Forelimb muscle (tissue), 1 donor: ENCODE measurements at places on chromosomes 16 and 17. TPM values are rescaled to one million over a fixed set of nuclear protein-coding genes. Genes with fewer than 3 reads are reported as not detected.

DNA sequence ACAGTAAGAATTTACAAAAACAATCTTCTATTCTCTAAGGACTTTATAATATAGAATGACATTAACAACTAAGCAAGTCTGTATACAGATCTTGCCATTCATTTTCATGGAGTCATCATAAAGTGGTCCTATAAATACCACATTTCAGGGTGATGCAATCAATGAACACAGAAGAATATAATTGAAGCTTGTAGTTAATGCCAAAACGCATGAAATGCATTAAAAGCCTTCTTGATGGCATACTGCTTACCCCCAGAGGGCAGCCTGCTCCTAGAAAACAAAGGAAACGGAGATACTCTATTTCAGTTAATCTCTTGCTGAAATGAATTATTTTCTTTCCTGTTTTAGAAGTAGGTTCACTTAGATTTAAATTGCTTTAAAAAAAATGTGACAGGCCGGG, 45.2 kb upstream of the STAC2 start:
- DNase-seq, result no peak

- DNase-seq, result no peak
Measured at GRCh38 chr17:76276461-76277299, 11.5 kb downstream of the UBALD2 start.

- no peak for DNase-seq
Measured at GRCh38 chr16:84460406-84461028, 43.9 kb downstream of the MEAK7 start.

DNA sequence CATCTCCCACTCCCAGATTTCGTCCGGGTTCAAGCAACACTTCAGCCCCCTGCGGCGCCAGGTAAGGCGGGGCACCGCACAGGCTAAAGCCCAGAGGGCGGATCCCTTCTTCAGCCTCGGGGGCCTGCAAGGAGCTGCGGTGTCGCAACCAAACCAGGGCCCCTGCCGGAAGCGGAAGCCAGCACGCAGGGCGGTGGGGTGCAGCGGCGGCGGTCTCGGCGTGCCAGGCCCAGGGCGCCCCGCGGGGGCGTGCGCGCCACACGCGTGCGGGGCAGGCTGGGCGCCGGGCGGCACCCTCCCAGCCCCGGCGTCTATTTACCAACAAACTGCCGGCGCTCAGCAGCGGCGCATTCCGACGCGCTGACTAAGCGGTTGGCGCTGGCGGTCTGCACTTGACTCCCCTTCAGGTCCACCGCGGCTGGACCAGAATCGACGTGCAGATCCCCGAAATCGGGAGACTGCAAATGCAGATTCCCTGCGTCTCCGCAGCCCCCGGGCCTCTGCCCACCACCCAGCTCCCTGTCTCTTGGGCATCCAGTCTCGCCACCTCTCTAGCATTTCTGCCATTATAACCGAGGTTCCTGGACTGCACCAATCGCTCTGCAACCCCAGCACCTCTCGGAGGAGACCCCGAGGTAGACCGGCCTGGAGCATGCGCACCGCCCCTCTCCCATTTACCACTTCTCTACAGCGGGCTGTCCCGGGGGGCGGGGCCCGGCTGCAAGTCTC, 421 bp upstream of the DLX4 start:
- DNase-seq, result no peak

GRCh38 chr17:71461498-71462169, 659.2 kb upstream of the SOX9 start:
- no peak for DNase-seq

DNA sequence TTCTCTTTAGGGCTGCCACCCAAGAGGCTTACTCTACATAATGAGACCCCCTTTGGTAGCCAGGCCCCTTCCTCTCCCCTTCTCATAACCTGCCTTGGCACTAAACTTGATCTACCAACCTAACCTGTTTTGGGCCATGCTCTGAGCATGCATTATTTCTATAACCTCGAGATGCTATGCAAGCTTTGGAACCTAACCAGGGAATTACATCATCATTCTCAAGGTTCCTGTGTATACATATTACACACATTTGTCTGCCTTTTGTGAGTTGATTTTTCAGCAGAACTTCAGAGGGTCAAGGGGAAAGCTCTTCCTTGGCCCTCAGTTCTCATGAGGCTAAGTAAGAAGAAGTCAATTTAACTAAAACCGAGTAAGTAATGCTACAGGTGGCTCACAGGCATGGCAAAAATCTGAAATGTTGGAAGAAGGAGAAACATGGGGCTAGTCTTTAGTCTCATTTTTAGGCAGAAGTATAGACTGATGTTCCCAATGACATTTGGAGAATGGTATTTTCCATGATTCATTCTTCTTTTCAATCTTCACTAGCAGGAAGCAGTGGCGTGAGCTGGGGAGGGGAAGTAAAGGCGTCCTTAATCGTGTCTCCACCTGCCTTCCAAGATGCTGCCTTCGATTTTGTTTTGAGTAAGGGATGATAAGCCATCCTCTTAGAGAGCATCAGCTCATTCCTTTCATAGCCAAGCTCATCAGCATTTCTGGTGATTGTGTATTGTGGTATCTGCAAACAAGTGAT, 308.4 kb downstream of the ABCC12 start:
- DNase-seq, result no peak

GRCh38 chr17:45688353-45688752, 95.8 kb upstream of the CRHR1 start:
- DNase-seq, result peak; percentile 65

DNA sequence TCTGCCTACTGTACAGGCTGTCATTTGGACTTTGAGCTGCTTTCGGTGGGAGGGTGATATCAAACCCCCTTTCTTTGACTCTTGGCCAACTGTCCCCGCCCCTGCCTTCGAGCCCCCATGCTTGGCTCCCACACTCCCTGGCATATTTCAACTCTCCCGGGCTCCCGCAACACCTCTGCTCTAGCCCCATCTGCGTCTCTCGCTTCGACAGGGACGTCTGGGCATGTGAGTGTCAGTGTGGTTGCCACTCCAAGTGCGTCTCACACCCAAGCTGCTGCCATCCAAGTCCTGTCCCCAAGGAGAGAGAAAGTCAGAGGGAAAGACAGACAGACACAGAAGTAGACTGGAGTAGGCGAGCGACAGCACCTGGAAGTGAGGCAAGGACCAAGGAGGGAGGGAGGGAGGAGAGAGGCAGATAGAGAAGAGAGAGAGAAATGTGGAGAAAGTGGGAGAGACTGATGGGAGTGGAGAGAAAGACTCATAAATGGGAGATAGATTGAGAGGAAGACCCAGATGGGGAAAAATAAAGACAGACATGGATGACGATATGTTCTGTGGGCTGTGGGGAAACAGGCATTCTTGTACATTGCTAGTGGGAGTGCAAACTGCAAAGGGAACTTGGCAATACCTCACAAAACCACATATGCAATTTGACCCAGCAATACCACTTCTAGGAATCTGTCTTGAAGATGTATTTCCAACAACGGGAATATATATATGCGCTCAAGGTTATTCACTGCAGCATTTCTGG, 11.8 kb downstream of the STARD3 start:
- no peak for DNase-seq

DNA sequence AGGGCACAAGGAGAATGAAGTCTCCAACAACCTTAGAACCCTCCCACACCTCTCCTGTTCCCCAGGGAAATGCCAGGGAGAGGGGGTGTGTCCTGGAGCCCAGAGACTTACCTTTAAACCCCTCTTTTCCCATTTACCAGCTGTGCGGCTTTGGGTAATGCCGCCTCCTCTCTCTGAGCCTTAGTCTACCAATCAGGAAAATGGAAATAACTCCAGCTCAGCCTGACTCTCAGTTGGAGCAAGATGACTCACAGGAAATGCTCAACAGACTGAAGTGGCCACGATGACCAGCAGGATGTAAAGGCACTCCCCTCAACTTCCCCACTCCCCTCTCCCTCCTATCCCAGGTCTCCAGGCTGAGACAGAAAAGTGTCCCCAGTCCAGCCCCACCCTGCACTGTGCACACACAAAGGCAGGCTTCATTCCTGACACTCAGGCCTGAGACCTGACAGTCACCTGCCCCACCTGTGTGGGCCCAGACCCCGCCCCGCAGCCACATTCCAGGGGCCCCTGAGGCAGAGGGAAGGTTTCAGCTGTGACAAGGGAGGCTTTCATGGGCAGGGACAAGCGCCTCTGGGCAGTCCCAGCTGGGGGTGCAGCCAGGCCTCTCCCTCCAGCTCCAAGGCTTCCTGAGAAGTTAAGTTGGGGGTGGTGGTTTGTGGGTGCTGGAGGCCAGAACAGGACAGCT, 3.0 kb upstream of the KRT15 start:
- no peak for DNase-seq

DNA sequence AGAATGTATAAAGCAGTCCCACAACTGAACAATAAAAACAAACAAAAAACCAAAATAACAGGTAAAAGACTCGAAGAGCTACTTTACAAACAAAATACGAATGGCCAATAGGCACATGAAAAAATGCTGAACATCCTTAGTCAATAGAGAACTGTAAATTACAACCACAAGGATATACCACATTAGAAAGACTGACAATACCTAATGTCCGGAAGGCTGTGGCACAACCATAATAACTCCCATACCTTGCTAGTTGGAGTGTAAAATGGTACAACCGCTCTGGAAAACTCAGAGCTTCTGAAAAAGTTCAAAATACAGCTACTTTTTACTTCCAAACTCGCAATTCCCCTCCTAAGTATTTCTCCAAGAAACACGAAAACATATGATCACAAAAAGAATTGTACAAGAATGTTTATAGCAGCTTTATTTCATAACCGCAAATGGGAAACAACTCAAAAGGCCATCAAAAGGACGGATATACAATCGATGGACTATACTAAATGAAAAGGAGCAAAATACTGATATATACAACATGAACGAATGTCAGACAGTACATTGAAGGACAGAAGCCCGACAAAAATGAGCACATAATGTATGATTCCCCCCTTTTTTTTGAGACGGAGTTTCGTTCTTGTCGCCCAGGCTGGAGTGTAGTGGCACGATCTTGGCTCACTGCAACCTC, 2.3 kb downstream of the TP53 start:
- no peak for DNase-seq

DNA sequence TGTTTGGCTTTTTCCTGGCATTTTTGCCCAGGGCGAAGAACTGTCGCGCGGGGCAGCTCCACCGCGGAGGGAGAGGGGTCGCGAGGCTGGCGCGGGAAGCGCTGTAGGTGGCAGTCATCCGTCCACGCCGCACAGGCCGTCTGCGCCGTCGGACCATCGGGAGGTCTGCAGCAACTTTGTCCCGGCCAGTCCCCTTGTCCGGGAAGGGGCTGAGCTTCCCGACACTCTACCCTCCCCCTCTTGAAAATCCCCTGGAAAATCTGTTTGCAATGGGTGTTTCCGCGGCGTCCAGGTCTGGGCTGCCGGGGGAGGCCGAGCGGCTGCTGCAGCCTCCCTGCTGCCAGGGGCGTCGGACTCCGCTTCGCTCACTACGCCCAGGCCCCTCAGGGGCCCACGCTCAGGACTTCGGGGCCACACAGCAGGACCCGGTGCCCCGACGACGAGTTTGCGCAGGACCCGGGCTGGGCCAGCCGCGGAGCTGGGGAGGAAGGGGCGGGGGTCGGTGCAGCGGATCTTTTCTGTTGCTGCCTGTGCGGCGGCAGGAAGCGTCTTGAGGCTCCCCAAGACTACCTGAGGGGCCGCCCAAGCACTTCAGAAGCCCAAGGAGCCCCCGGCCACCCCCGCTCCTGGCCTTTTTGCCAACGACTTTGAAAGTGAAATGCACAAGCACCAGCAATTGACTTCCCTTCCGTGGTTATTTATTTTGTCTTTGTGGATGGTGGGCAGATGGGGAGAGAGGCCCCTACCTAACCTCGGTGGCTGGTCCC, 2.3 kb upstream of the CBX4 start:
- DNase-seq, result no peak

DNA sequence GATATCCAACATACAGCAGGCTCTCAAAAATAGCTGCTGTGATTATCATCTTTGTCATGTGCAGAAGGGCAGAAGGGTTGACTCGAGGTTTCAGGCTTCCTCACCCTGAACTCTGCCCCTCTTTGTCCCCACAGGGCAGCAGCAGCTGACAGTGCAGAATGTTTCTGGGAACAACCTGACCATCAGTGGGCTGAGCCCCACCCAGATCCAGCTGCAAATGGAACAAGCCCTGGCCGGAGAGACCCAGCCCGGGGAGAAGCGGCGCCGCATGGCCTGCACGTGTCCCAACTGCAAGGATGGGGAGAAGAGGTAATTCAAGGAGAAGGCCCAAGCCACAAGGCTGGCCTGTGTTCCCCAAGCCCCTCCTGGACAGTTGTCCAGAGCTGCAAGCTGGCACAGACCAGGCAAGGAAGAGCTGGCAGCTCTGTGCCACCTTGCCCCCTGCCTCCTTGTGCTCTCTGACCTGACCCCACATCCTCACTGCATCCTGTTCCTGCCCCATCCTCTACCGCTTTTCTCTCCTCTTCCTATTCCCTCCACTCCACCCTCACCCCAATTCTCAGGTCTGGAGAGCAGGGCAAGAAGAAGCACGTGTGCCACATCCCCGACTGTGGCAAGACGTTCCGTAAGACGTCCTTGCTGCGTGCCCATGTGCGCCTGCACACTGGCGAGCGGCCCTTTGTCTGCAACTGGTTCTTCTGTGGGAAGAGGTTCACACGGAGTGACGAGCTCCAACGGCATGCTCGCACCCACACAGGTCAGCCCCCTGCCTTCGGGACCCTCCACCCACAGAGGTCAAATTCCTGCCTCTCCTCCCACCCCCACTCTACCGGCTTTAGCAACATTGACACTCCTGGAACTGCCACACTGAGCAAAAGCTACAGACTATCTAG, 16.3 kb upstream of the PNPO start:
- DNase-seq, result no peak

- no peak for DNase-seq
Measured at GRCh38 chr16:2056681-2057407, 9.1 kb downstream of the TSC2 start.

GRCh38 chr16:13517841-13518240, 402.1 kb upstream of the ERCC4 start:
- no peak for DNase-seq

GRCh38 chr16:55876854-55877253, 1.7 kb upstream of the CES5A start:
- DNase-seq, result no peak

- DNase-seq, result no peak
Measured at GRCh38 chr16:54056921-54057320, 229.7 kb downstream of the IRX3 start.

- DNase-seq, result no peak
Measured at GRCh38 chr17:74678541-74678940, 34.2 kb downstream of the CD300LF start.

DNA sequence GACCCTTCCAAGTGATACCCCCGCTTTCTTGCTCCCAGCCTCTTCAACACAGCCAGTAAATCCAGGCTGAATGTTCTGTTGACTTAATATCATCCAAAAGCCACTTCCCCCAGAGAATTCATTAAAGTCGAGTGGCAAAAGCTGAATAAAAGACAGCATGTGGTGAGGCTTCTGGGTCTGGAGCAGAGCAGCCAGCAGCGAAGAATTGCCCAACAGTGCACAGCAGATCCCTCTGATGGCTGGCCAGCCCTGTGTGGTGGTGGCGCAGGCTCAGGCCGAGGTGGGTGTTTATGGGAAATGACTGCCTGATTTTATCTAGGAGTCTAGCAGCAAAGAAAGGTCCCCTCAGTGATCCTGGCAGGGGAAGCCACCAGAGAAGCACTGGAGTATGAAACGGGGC, 30.3 kb upstream of the RCVRN start:
- no peak for DNase-seq

- DNase-seq, result no peak
Measured at GRCh38 chr17:69947027-69947759, 127.8 kb upstream of the KCNJ16 start.

HCRT gene
- polyA plus RNA-seq, result not detected

RHBDF1 gene
- 38.1 TPM for polyA plus RNA-seq

TMEM132E gene
- 0.22 TPM for polyA plus RNA-seq

SMPD3 gene
- polyA plus RNA-seq, result 1.1 TPM

FBXL16 gene
- polyA plus RNA-seq, result 0.34 TPM

SNAI3 gene
- 7.9 TPM for polyA plus RNA-seq

CDRT15L2 gene
- polyA plus RNA-seq, result not detected

SLC43A2 gene
- polyA plus RNA-seq, result 3.9 TPM

TNK1 gene
- 0.71 TPM for polyA plus RNA-seq

GPRC5C gene
- polyA plus RNA-seq, result 38.7 TPM

SCARF1 gene
- 7.1 TPM for polyA plus RNA-seq
